IPS DF 19.7 (cell line): ENCODE measurements at places on chromosomes 7 and 10.

DNA sequence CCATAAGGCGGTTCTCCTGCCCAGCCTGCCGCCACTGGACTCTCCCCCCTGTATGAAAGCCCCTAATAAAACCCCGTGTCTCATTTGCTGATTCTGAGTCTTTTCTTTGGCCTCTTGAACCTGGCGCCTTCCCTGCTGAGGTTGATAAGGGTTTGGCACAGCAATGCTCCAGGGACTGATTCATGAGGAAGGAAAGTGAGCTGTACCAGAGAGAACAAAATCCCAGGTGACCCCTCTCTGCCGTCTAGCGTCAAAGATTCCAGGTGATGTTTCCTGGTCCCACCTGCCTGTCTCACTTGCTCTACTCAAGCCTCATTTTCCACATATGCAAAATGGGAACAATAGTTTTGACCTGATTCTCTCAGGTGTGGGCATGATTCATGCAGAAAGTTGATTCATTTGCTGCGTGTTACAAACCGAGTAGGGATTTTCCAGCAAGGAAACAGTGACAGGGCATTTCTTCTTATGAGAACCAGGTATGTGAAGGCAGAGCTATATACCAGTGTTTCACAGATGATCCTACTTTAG lies 730.6 kb upstream of the IGFBP3 start:
- DNase-seq: no peak

GRCh38 chr10:20744821-20745220 lies 152.3 kb downstream of the NEBL start:
- DNase-seq: no peak

- no peak for DNase-seq
These were observed 102.1 kb upstream of the MDFIC start for GRCh38 chr7:114819616-114820362.

GRCh38 chr10:109427411-109427810 lies 495.9 kb downstream of the XPNPEP1 start:
- DNase-seq: no peak

- no peak for DNase-seq
These were observed 254.8 kb upstream of the ZNF32 start for GRCh38 chr10:43903451-43903850.

DNA sequence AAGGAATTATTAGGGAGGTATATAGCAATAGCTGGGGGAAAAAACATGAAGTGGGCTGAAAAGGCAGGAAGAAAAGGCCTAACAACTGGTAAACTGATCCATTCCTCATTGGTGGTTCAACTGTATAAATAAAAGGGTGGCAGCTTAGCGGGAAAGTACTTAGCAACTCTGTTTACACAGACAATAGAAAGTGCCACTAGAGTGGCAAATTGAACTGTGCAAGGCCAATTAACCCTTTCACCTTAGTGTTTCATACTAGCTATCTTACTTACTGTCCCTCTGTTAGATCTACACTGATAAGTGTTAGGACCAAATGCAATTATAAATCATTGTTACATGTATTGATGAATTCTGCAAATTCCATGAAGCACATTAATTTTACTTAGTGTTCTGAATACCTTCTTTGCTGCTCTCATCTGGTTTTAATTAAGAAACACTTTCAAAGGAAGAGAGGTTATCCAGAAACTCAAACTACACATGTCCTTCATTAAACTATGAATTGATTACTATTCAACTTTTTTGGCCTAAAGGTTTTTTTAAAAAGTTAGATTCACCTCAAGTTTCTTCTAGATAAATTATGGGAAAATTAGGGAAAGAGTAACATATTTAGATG lies 28.0 kb downstream of the DNAJC1 start:
- DNase-seq: no peak

DNA sequence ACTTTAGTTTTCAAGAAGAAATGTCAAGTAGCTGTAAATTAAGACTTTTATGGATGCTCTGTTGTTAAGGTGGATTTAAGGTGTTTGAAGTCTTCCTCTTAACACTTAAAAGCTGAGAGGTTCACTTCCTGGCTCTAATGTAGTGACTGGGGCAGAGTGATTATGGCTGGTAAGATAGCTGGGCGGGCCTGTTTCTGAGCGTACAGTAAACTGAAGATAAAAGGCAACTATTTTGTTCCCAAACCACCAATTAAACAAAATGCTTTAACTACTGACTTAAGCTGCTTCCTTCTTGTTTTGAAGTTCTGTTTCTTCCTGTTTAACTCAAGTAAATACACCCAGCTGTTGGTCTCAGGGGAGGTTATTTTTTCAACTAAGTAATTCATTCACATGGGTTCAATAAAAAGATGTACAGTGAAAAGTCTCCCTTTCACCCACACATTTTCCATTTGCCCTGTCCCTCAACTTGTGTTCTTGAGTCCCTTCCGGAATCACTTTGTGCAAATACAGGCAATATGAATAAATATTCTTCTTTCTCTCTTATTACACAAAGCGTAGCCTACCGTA lies 19.3 kb downstream of the VWA2 start:
- no peak for DNase-seq

- DNase-seq: no peak
These were observed 69.4 kb downstream of the AMZ1 start for GRCh38 chr7:2757361-2757903.

GRCh38 chr7:85023066-85023712 lies 163.7 kb downstream of the SEMA3D start:
- no peak for DNase-seq

GRCh38 chr7:2962865-2963264 lies 80.8 kb downstream of the CARD11 start:
- no peak for DNase-seq
